ENCODE measurements at places on chromosomes 6 and 20.

DNA sequence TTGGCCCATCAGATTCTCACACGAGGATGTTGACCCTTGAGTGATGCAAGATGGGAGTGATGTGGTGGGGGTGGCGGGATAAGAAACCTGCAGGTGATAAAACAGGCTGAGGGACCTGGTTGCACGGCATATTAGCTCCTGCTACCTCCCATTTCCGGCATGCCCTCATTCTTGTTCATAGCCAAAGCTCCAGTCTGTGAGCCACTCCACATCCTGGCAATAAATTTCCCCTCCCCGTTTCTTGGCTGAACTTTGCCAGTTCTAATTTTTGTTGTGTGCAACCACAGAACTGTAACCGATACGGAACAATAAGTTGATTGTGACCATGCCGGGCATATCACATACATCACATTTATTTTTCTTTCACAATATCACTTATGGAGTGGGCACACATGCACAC lies 41.6 kb upstream of the NFATC2 start:
- DNase-seq = no peak

GRCh38 chr6:93124006-93124632 lies 295.2 kb downstream of the EPHA7 start:
- DNase-seq = no peak

DNA sequence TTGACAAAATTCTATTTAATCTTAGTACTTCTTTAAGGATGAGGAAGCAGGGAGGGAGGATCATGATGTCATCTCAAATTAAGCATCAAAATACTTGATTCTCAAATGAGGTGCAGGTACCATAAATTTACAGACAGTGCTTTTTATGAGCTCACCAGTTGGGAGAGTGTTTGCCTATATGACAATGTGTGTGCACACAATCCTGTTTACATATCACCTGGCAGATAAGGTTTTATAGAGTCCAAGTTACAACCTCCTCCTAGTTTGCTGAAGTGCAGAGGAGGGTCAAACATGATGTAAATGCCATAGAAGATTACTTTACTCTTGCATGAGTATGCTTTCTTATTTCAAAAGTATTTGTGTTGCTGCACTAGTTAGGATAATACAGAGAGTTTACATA lies 6.4 kb downstream of the ATXN1 start:
- DNase-seq = no peak

DNA sequence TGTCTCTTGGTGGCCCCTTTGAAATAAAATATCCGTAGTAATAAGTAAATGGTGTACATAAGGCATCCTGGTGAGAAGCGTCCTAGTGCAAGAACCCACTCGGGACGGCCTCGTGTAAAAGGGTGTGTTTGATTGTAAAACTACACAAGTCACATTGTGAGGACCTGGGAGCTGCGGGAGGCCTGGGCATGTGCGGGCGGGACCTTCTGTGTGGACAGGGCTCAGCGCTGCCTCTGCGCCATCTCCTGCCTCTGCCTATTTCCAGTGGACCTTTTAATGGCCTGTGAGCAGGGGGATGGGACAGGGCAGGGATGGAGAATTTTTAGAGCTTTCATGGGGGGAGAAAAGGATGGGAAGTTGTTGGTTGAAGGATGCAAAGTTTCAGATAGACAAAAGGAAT lies 25.3 kb upstream of the KIF25 start:
- DNase-seq = no peak

DNA sequence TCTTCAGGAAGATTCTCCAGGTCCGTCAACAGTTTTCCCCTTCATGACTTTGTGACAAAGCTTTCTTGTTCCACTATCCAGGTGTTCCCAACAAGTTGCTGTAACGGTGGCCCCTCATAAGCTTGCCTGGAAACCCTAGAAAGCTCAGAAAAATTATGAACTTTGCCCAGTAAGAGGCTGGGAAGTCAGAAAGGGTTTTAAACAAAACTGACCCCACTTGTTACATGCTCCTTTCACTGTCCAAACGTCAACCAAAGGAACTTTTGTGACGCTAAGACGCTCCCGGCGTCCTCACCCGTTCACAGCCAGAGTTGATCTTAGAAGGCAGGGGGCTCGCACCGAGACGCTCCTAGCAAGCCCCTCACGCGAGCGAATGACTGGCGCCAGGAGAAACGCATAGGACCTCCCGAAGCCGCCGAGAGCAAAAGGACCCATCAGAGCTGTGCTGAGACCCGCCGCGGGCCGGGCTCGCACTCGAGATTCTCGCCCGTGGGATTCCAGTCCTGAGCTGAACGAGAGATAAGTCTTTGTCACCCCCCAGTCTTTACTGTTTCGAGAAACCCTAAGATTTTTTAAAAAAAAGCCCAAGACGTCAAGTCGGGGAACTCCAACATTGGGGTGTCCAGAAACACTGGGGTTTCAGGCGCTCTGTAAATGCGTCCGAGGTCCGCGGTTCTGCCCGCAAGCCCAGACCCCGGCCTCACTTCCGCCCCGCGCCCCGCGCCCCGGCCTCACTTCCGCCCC lies 544 bp upstream of the ACAT2 start:
- DNase-seq = no peak

DNA sequence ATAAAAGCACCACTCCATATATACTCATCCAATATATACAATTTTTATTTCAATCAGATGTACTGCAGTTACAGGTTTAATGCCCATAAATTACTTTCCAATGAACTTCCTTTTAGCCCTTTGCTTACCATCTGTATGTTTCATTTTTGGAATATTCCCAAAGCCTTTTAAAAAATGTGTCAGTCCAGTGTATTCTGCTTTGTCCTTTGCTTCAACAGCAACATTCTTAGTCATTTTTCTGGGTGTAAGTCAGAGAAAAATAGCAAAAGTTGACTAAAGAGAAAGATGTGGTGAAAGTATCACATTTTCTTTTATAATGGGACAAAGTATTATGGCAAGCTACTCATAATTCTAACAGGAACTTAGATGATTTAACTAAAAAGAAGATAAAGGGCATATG lies 15.2 kb downstream of the DSE start:
- DNase-seq = no peak

- DNase-seq = no peak
These were observed 439.2 kb downstream of the C6orf118 start for GRCh38 chr6:164870164-164870563.

- no peak for DNase-seq
These were observed 7.7 kb upstream of the MYB start for GRCh38 chr6:135173242-135173988.

GRCh38 chr6:137941995-137942394 lies 74.9 kb downstream of the TNFAIP3 start:
- DNase-seq = no peak

GRCh38 chr6:148287623-148288333 lies 54.9 kb upstream of the SASH1 start:
- no peak for DNase-seq

GRCh38 chr6:77173472-77174074 lies 289.7 kb downstream of the HTR1B start:
- no peak for DNase-seq

DNA sequence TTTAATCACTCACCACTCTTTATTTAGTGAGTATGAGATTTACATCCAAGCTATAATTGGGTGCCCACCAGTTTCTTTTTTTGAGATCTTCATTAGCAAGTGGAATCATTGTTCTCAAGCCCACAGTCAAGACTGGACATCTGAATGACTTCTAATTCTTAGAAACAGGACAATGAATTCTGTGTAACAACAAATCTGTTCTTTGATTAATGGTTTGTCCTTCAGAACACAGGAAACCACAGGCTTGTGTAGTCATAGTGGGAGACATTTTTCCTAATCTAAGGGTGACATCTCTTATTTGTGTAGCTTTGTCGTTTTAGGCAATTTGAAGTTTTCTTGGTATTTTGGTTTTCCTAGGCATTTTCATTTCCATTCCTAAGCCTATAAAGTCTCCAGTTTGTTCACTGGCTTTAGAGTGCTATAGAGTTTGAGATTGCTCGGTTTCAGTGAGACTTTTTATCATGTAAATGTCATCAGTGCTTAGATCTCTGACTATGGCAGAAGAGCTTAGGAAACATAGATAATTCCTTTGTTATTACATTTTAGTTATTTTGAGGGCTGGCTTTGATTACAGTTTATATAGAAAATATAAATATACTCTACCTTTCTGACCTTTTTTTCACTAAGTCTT lies 903.9 kb upstream of the MAP3K7 start:
- no peak for DNase-seq

DNA sequence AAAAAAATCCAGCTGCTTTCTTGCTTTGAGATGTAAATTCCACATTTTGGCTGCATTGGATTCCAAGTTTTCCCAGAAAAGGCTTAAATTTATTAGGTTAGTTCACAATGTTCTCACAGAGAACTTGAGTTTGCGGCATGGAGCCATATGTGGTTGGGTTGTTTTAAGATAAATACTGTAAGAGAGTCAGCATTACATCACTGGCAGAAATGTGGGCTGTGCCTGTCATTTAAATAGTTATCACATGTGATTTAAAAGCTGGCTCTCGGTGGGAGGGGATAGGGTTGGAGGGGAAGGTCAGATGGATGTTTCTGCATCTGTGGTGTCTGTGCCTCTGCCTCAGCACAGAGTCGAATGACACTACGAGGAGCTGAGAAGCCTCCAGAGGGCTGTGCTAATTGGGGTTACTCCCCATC lies 73.8 kb upstream of the SCP2D1 start:
- no peak for DNase-seq

DNA sequence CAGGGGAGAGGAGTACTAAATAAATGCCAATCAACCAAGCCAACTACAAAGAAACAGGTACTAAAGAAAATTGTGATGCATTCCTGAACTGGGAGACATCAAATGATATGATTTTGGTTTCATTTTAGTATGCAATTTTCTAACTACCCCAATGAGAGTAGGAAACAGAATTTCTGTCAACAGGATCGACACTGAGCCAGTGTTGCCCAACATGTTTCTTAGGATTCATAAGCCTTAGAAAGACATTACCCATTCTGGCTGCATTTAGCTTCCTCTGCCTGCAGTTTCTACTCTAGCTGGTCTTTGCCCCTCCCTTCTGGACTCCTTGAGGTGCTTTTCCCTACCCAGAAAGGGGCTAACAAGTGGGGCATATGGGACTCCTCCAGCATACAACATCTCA lies 49.8 kb downstream of the KCTD20 start:
- DNase-seq = no peak

DNA sequence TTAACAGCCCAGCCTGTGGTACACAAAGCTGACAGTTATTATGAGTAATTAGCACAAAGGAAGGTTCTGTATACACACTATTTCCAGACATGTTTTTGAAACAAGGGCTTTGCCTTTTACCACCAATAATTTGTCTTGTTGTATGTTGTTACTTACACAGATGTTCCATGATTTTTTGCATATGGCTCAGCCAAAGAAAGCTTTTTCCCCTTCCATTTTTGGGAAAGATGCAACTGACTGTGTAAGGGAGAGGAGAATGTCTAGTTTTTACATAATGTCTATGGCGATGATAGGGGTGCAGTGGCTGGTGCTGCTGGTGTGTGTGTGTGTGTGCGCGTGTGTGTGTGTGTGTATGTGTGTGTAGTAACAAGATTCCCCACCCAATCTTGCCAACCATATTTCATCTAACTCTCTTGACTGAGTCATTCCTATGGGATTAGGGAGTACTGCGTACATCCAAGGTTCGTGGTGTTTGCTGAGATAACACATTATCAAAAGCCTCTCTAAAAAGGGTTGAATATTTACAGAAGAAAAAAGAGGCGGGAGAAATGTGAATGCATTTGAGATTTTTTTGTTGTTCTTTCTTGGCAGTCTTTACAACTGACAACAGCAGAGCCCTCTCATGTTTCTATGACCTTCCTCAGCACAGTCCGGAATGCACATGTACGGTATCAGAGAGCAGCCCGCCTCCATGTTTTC lies 192.2 kb downstream of the GMPR start:
- DNase-seq = no peak

GRCh38 chr6:18477301-18477941 lies 90.3 kb downstream of the RNF144B start:
- DNase-seq = peak; percentile 92

- no peak for DNase-seq
These were observed 373.1 kb downstream of the CD109 start for GRCh38 chr6:74069089-74069581.

GRCh38 chr6:34128045-34128444 lies 17.8 kb downstream of the GRM4 start:
- no peak for DNase-seq

DNA sequence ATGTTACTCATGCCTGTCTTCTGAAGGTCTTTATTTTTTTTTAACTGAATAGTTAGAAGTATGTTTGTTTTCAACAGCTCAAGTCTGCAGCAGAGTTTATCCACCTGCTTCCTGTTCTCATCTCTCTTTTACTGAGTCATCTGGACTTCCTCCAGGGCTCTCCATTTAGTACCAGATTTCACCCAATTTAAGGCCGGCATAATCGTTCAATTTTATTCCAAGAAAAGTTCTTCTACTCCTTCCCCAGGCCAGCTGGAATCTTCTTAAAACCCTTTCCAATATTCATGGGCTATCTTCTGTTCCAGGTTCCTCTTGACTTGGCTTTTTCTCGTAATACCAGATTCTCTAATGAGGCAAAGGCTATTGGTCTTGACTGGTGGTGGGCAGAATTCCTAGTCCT lies 79.0 kb upstream of the LAMA2 start:
- no peak for DNase-seq

- DNase-seq = no peak
These were observed 740.9 kb downstream of the FRK start for GRCh38 chr6:115319823-115320222.

- no peak for DNase-seq
These were observed 2.0 kb downstream of the SOX4 start for GRCh38 chr6:21595285-21596144.

DNA sequence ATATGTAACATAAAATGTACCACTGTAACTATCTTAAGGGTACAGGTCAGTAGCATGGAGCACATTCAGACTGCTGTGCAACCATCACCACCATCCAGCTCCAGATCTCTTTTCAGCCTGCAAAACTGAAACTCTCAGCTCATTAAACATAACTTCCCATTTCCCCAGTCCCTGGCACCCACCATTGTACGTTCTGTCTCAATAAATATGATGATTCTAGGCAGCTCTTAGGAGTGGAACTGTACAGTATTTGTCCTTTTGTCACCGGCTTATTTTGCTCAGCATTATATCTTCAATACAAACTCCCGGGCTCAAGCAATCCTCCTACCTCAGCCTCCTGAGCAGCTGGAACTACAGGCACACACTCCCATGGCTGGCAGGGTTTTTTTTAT lies 1.5 kb downstream of the ZC3H12D start:
- DNase-seq = no peak

DNA sequence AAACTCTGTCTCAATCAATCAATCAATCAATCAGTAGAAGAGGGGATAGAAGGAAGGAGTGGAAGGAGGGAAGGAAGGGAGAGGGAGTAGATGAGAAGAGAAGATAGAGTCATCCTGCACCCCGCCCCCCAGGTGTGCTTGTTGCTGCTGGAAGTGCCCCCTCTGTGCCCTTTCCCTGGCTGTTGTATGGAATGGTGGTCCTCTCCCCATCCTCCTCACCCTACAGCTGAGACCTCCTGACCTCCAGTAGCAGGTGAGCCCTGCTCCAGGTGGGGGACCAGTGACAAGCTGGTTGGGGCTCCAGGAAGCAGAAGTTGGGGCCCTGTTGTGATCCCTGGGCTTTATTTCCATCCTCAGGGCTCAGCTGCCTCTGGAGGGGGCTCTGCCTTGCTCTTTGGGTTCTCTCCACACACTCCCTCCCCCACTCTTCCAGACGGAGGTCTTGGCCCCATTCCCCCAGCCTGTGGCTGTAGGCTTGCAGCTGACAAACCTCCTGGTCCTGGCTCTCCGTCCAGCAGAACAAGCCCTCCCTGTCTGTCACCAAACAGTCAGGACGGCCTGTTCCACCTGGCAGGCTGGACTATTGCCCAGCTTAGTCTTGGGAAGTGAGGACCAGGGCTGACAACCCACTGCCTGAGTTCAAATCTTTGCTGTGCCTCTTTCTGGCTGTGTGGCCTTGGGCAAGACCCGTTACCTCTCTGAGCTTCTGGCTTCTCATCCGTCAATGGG lies 26.0 kb upstream of the SCRT2 start:
- no peak for DNase-seq

GRCh38 chr6:31473780-31474761 lies 23.9 kb upstream of the MICB start:
- no peak for DNase-seq
